Foreskin melanocyte (primary cell): ENCODE measurements at places on chromosomes 4 and X.

GRCh38 chr4:94650690-94651089, 107.1 kb upstream of the BMPR1B start:
- DNase-seq = no peak

DNA sequence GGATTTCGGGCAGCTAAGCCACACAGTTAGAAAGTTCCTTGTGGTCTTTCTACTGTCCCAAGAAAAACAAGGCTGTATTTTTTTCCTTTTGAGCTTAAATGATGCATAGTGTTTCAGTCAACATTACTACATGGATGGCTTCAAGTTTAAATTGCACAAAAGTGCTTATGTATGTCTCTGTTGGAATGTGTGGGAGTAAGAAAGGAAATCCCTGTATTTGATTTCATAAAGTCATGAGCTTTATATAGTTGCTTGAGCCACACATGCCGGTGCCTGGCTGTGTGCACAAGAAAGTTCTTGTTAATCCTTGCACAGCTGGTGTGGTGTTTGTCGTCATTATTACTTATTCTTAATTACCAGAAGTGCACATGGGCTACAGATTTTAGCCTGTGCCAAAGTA, 262.2 kb downstream of the ARHGAP10 start:
- DNase-seq = peak; percentile 93

DNA sequence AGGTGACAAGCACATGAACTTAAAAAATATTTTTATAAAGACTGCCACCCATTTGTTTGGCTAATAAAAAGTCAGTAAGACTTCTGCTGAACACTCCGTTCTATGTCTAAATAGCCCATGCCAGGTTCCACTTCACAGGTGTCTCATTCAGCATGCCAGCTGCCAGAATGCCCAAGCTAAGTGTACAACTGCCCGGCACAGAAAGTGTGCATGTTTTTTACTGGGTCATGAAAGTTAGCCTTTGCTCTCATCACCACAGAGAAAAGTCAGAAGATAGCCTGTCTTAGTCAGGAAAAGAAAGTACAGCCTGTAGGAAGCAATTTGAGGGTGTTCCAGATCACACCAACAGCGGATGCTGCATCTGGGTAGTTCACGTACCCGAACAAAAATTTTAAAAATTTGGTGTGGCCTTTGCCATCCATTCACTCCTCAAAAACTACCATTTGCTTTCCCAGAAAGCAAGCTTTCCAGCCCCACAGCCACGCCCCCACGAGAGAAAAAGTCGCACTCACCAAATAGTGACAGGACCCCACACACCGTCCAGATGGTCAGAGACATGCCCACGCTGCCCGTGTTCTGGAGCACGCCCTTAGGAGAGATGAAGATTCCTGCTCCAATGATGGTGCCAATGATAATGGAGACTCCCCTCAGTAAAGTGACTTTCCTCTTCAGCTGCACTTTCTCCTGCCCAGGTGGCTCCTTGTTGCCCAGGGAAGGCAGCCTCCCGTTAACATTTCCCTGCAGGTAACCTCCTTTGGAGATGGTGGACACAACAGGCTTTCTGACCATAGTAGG, 671 bp downstream of the SLC7A11 start:
- DNase-seq = no peak

- DNase-seq = no peak
Observed at GRCh38 chr4:25883565-25883964, 20.8 kb upstream of the SEL1L3 start.

- DNase-seq = no peak
Observed at GRCh38 chr4:67702166-67702565, 1.2 kb upstream of the UBA6 start.

GRCh38 chr4:4838936-4839810, 20.3 kb upstream of the MSX1 start:
- DNase-seq = no peak

DNA sequence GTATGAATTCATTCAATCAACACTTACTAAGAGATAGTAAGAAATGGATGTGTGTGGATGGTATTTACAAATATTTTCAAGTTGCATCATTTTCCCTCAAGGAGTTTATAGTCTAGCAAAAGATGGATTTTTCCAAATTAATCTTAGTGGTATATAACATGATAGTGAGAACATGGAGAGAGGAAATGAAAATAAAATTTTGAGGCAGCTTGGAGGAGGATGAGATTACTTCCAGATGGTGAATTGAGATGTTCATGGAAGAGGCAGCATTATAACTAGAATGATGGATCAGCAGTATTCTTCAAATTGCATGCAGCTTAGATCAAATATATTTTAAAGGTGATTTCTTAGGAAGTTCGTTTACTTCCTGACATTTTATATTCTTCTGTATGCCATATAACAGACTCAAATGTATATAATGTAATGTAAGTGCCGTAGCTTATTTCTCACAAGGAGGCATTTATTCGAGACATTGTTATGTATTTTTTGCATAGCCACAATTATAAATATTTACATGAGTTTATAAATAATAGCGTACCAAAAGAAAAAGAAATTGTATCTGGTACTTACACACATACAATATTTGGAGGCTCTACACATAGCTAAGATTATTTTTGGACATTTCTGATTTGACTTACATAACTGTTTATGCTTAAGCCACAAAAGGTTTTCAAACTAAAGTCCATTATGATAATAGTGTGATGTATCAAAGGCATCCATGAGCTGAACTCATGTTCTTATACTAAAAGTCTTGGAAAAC, 439.4 kb downstream of the SPRY1 start:
- no peak for DNase-seq

GRCh38 chr4:134126000-134126560, 75.5 kb downstream of the PABPC4L start:
- no peak for DNase-seq

- DNase-seq = no peak
Observed at GRCh38 chr4:175927121-175927520, 115.1 kb upstream of the GPM6A start.

DNA sequence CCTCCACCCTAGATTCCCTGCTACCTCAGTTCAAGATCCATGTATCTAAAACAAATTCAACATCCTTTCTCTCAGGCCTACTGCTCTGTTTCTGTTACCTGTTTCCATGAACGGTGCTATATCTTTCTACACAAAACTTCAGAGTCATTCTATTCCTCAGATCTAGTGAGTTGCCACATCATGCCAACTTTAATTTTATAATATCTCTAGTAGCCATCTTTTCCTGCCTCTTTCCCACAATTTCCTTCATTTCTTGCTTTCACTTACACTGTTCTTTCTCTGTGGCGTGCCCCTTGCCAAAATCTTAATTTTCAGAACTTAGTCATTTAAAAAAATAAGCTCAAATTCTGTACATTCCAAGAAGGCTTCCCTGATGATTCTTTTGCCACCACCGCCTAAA, 15.2 kb downstream of the GUCY1A1 start:
- no peak for DNase-seq

DNA sequence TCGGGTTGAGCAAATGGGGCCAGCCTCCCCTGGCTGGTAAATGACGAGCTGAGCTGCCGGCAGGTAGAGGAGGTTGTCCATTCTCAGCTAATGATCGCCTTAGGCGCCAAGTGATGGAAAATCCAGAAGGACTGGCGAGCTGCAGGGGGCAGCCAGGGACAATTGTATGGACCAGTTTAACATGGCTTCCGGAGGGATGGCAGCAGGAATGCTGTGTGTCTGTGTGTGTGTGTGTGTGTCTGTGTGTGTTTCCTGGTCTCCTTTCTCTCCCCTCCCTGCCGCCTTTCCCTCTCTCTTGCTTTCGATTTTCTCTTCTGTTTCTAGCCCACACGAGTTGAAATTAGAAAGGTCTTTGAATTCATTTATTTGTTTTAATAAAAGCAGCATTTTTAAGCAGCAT, 45.2 kb upstream of the BCOR start:
- DNase-seq = no peak

DNA sequence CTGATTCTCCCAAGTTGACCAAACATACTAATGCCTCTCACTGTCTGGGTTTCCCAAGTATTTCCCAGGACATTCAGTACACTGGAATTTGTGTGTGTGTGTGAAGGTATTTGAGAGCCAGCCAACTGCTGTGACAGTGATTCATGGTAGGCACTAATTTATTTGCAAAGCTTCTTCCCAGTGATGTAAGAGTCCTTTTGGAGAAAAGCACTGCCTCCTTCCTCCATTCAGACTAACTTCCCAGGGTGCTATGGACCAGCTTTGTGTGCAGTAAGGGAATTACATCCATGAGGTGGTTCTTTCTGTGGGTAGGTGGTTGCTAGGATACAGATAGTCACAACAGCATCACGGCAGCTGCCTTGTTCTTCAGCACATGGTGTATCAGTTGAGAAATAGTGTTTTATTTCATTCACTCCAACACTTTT, 8.7 kb downstream of the EGF start:
- DNase-seq = no peak

DNA sequence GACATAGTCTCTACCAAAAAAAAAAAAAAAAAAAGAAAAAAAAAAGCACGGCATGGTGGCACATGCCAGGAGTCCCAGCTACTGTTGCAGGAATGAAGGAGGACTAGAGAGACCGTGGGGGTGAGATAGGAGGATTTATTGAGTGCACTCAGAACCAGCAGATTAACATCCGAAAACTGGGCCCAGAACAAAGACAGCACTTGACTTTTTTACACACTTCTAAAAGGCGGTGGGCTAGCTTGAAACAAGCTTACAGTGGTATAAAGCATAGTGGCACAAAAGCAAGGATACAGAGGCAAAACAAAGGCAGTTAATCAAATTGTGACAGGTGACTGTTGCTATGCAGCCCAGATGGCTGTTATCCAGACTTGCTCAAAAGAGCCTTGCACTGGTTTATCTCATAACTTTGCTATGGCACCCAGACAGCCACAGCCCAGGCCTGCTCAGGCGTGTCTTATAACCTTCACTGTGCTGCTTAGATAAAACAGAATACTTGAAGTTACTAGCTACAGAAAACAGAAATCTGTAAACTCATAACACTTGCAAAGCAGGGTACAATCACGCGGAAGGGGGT, 9.9 kb upstream of the PI4K2B start:
- DNase-seq = peak; percentile 29
